SHP77 (cell line): ENCODE measurements at places on chromosomes 4 and X.
A peak's percentile ranks its signal among the peaks of the same experiment; 100 is the strongest.

- DNase-seq = no peak
Observed at GRCh38 chr4:182788201-182788600, 129.0 kb downstream of the DCTD start.

DNA sequence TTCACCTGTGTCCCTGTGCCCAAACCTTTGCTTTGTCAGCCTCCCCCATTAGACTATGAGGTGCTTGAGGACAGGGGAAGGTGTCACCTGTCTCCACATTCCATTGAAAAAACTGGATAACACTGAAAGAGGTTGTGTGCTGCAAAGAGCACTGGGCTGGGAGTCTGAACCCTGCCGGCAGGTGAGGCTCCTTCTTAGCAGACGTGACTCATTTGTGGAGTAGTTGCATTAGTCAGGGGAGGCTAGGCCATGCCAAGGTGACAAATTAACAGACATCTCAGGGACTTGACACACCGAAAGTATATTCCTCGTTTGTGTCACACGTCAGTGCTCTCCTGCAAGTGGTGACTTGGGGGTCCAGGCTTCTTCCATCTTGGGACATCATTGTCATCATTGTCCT is 95.9 kb upstream of the STX18 start:
- no peak for DNase-seq

DNA sequence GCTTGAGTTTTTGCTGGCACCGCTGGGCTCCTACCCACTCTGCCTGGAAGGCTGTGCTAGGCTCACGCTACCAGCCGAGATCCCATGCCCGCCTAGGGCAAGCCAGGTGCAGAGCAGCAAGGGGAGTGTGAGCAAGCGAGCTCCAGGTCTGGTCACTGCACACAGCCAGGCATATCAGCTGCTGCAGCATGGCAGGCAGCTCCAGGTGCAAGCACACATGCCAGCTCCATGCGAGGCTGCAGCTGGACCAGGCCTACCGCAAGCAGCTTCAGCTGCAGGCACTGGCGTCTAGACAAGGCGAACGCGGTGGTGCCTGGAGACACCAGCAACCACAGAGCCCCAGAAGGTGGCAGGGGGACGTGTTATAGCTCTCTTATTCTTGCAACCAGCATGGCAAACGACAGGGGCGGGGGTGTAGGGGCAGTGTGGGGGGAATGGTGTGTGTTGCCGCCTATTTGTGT is 614.7 kb upstream of the EPHA5 start:
- peak; percentile 47 for DNase-seq

DNA sequence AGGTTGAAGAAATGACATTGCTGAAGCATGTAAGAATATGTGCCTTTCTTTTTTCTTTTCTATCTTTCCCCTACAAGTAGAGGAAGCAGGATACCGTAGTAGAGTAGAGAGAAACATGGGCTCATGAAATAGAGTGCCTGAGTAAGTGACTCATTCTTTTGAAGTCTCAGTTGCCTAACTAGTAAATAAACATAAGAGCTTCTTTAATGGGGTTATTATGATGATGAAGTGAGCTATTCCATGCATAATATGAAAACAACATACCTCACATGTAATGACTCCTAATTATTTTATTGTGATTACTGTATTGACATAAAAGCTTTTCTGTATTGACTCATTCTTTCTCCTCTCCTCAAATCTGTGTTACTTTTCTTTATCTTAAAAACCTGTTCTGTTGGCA is 1538.2 kb downstream of the TECRL start:
- no peak for DNase-seq

DNA sequence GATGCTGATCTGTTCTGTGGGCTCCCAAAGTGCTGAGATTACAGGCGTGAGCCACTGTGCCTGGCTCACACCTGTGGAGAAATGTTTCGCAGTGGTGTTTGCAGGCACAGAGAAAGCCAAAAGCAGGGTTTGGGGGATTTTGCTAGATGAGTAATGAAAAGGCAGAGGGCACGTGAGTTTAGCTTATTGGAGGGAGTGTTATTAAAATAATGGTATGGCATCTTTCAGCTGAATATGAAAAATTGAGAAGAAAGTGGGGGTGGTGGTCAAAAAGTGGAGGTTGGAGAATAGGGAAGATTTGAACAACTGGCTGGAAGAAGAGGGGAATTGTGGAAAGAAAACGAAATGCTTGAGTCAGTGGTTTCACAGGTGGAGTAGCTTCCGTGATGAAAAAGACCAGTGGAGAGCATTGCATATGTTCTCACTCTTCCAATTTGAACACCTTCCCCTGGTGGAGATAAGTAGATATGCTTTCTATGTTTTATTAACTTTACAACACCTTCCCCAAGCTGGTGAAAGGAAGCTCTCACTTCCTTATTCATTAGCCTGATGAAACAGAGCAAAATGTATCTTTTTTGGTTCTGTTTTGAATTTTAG is 1.1 kb upstream of the CHST7 start:
- no peak for DNase-seq

DNA sequence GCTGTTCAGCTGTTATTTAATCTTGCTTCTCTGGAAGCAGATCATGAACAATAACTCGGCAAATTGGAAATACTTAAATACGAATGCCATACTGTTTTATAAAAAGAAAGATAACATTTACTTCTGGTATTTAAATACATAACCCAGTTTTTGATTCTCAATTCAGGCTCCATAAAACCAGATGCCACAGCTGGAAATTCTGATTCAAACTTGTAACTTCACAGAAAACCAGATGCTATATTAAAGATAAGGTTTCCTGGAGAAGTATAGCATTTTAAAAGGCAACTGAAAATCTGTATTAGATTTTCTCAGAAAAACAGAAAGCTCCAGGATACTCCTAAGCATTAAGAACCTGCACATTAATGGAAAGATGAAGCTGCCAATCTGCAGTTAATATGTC is 40.2 kb downstream of the STX18 start:
- DNase-seq = no peak

- DNase-seq = no peak
Observed at GRCh38 chrX:130108647-130109428, 1.5 kb downstream of the ELF4 start.

- no peak for DNase-seq
Observed at GRCh38 chr4:146442801-146443200, 78.9 kb downstream of the SLC10A7 start.

GRCh38 chrX:20527558-20528011 is 260.9 kb upstream of the RPS6KA3 start:
- DNase-seq = peak; percentile 4

DNA sequence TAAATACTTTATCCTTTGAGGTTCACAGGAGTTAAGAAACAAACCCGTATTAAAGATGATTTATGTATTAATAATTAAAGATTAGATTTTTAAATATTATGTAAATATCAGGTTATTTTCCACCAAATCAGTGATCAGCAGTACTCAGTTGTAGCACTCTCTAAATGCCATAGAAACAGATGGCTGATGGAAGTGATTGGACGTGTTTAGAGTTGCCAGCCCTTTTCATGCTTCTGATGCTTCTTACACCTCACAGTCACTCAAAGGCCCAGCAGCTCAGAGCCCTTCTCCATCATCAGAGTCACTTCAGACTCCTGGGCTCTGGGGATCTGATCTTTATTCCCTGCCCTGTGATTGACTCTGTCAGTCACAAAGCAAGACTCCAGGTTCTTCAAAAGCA is 170.1 kb upstream of the PGRMC2 start:
- DNase-seq = no peak

DNA sequence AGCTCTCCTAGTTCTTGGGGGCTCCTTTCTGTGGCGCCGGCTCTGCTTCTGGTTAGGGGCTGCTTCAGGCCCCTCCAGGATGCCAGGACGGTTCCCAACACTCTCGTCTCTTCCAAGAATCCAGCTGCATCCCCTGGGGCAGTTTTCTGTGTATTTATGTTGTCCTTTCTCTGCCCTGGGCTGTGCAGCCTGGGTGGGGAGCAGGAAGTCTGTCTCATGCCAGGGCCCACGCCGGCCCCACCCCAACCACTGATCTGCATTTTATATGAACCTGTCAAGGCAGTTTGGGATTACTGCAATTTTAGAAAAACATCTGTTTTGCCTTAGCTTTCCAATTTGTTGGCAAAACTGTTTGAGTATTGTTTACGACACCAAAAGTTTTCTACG is 14.6 kb downstream of the CTBP1 start:
- DNase-seq = no peak

DNA sequence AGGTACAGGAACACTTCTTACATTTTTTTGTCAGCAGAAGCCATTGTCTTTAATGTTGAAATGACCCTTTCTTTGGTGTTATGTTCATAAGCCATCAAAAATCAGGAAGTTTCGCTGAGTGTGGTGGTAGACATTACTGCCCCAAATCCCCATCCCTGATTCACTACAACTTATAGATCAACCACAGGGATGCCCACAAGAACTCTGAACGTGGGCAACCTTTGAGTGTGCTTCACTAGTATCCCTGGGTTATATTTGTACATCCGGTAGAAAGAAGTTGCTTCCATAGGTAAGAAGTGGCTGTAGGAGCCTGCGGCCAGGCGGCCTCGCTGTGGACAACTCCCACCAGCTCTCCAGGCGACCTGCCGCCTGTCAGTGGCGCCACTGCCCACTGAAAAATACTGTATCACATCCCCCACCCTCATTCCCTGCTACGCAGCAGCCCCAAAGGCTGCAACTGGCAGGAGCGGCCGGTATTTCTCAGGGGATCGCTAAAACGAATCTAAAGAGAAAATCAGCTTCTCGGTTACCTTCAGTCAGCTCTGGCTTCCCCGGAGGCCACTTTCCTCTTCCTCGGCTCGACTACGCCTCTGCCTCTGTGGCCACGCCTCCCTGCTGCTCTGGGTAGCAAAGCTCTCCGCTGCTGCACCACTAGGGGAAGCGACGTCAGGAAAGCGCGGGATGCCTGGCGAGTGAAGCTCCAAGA is 13.9 kb upstream of the ETDC start:
- no peak for DNase-seq

GRCh38 chrX:134533952-134534351 is 74.0 kb downstream of the HPRT1 start:
- DNase-seq = no peak

DNA sequence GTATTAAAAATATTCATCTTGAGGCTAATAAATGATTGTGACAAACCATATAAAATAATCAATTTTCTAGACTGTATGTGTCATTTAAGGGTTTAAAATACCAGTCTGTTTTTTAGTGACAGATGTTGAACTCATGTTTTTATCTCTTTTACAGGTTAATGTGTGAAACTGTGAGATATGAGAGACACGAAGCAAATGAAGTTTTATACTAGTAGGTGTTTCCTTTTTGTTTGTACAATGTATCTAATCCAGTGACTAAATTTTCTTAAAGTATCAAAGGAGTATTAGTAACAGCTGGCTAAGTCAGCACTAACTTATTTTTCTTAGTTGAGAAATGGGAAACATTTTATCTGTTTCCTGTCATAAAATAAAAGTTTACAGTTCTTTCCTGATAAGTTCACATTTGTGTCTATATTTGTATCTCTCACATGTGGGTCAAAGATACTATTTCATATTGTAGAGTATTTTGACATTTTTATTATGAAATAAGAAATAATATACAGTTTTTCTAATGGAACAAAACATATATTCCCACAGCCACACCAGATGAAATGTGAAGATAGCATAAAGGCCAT is 90.3 kb downstream of the RAPGEF2 start:
- DNase-seq = no peak

DNA sequence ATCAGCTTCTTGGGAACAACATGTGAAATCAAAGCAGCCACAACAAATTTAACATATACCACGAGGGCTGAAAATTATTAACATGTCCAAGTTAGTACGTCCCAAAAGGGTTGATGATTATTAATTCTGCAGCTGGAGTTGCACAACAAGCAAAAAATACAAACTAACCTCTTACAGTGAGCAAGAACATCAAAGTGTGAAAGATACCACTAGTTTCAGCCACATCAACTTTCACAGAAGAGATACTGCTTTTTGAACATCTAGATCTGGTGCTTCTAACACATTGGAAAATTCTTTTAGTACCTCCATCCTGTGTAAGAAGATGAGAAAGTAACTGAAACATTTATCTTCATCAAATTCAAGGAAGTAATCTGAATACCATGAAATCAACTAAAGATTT is 334.1 kb downstream of the PCDH7 start:
- no peak for DNase-seq

DNA sequence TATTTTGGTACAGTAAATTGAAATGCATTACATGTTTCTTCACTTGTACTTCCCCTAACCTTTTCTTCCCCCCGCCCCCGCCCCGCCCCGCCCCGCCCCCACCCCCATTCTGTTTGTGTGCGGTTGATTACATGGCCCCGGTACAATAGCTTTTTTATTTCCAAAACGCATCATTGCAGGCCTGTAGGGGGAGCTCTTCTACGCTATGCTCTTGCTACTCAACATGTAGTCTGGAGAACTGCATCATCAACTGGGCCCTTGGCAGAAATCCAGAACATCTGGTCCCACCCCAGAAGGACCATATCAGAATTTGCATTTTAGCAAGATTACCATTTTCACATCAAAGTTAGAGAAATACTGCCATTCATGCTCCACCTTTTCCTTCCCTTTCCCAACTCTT is 333.3 kb upstream of the DDX53 start:
- peak; percentile 13 for DNase-seq

GRCh38 chrX:47248576-47248975 is 15.8 kb downstream of the USP11 start:
- DNase-seq = no peak
